ENCODE measurements at places on chromosomes 5 and 9.
A peak's percentile ranks its signal among the peaks of the same experiment; 100 is the strongest.

- no peak for DNase-seq
Observed at GRCh38 chr9:78525986-78526560, 229.1 kb downstream of the PSAT1 start.

GRCh38 chr9:69193685-69194032 is 19.6 kb downstream of the TJP2 start:
- no peak for DNase-seq

- DNase-seq: no peak
Observed at GRCh38 chr9:136047076-136047774, 47.9 kb downstream of the NACC2 start.

- no peak for DNase-seq
Observed at GRCh38 chr9:34025062-34025461, 23.6 kb downstream of the UBAP2 start.

- peak; percentile 6 for DNase-seq
Observed at GRCh38 chr9:34463098-34463900, 4.7 kb downstream of the DNAI1 start.

- DNase-seq: no peak
Observed at GRCh38 chr9:1100945-1101344, 50.8 kb downstream of the DMRT2 start.

DNA sequence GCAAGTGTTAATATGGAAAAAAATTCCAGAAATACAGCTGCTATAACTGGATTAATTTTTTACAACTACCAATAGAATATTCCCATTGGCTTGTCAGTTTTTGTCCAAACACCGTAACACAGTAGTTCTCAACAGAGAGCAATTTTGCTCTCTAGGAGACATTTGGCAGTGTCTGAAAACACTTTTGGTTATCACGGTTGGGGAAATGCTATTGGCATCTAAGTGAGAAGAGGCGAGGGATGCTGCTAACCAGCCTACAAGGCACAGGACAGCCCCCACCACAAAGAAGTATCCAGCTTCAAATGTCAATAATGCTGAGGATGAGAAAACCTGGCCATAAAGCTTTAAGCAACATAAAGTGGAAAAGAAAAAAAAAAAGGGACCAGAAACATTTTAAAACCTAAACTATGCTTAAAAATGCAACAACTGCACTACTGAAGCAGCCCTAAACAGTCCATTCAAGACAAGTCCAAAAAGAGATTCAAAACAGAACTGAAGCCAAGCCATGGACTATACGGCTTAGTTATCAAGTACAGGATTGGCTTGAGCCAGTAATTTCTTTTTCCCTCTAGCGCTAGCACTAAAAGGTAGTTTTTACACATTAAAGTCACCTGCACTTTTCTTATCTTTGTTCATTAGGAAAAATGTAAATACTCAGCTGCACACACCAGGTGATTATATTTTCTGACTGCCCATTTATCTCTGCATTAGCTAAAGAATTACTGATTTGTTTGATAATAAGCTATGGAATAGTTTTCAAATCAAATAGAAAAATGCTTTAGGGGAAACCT is 83.9 kb downstream of the NR3C1 start:
- no peak for DNase-seq

DNA sequence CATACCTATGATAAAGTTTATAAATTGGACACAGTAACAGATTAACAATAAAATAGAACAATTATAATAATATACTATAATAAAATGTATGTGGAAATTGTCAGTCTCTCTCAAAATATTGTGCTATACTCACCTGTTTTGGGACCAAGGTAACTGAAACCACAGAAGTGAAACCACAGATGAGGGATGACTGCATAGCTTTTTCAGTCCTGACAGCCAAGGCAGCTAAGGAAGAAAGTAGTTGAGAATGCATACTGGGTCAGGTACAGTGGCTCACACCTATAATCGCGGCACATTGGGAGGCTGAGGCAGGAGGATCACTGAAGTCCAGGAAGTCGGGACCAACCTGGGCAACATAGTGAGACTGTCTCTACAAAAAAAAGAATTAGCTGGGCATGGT is 8.9 kb downstream of the SRP19 start:
- no peak for DNase-seq

- DNase-seq: no peak
Observed at GRCh38 chr5:169398515-169398914, 97.6 kb upstream of the SLIT3 start.

- no peak for DNase-seq
Observed at GRCh38 chr5:79843450-79844388, 147.3 kb downstream of the MTX3 start.

GRCh38 chr5:1801222-1801966 is at the start of gene NDUFS6:
Gene NDUFS6 (plus strand): TSS chr5:1801407. CDS start chr5:1801418, 11 bp downstream.
- peak; percentile 68 for DNase-seq

GRCh38 chr5:67771221-67771620 is 444.3 kb upstream of the PIK3R1 start:
- no peak for DNase-seq

- no peak for DNase-seq
Observed at GRCh38 chr5:157505496-157505895, 45.5 kb downstream of the NIPAL4 start.

DNA sequence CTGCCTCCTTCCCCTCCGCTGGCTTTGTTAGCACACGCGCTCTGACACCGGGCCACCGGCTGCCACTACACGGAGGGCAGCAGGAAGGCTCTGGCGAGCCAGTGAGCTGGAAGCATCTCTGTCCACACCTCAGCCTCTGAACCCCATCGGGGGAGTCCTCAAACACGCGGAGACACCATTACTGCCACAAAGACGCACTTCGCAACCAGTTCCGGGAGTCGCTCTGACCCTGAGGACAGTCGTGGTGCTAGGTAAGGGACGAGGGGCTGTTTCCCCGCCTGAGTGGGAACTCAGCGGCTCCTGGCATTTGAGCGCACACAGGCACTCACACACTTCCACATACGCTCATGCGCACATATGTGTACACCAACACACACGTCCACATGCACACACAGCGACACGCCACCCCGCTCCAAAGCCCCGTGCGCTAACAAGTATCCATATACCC is 160.0 kb downstream of the C9orf152 start:
- no peak for DNase-seq

Measured in activated CD4-positive, alpha-beta T cell treated with anti-CD3 and anti-CD28 coated beads, Interleukin-2, amount 50 U/mL, for 4 hours (primary cell).